HepG2 (cell line): ENCODE measurements at places on chromosomes 2 and 18.

DNA sequence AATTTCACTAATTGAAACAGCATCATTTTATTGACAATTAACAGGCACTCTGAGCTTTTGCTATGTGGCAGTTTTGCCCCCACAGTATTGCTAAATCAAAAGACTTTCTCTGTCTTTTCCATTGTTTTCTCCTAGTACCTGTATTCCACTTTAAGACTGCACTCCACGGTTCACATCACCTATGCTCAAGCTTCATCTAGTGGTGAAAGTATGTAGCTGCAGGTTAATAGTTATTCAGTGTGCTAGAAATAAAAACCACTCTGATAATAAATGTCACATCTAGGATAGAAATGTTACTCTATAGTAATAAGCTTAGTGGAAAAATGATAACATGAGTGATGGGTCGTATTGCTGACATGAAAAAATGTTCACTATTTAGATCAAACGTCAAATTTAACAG, 24.6 kb downstream of the ARL6IP6 start:
- peak; percentile 46 for DNase-seq

GRCh38 chr2:165287094-165287778, 48.0 kb downstream of the SCN2A start:
- DNase-seq, result no peak

GRCh38 chr2:140657657-140658056, 1473.2 kb downstream of the LRP1B start:
- no peak for DNase-seq

DNA sequence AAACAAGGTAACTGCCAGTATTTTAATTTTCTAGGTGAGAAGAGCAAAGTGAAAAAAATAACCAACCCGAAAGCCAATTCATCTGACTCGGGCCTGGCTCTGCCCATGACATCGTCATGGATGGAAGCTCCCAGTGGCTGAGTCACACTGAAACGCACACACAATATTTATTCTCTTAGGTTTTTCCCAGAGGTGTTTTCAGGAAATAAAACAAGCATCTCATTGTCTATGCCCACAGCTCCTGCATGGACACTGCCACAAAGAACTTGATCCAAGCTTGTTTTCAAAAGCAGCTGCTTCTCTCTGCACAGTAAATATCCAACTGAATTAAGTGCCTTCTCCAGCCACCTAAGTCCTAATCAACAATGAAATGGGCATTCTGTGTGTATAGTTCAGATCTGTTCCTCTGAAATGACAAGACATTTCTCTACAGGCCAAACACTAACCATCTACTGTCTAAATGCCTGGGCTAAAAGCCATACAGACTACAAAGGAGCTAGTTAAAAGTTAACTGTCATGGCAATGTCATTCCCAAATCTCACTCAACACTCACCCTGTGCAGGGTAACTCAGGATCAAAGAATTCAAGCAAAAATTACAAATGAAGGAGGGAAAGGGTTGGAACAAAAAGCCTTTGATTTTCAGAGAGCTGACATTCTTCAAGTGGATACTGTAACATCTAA, 62.9 kb downstream of the RPL31 start:
- peak; percentile 98 for DNase-seq

- DNase-seq, result no peak
Measured at GRCh38 chr18:49177071-49177470, 226.3 kb upstream of the SMAD7 start.

GRCh38 chr2:181770150-181770549, 89.8 kb upstream of the NEUROD1 start:
- no peak for DNase-seq

GRCh38 chr18:56988022-56988421, 158.9 kb upstream of the BOD1L2 start:
- DNase-seq, result no peak

DNA sequence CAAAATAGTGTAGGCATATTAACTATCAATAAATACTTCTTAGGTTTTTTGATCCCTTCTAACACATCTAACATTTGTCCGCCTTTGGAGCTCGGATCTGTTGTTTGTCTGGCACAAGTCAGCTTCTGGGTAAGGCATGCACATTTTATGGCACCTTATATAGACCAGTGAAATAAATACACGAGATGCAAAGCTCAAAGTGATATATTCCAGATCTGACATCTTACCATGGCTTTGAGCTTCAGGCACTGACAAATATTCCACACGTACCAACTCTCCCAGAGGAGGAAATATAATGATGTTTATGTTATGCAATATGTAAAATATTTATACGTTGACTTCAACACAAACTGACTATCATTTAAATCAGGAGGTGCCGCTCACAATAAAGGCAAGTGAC, 430.1 kb upstream of the SMIM21 start:
- no peak for DNase-seq

DNA sequence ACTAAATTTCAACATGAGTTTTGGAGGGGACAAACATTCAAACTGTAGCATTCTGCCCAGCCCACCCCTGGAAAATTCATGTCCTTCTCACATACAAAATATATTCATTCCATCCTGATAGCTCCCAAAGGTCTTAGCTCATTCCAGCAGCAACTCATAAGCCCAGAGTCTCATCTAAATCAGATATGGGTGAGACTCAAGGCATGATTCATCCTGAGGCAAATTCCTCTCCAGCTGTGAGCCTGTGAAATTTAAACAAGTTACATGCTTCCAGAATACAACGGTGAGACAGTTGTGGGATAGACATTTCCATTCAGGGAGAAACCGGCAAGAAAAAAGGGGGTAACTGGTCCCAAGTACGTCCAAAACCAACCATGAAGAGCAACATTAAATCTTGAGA, 43.5 kb upstream of the FAHD2A start:
- DNase-seq, result no peak

DNA sequence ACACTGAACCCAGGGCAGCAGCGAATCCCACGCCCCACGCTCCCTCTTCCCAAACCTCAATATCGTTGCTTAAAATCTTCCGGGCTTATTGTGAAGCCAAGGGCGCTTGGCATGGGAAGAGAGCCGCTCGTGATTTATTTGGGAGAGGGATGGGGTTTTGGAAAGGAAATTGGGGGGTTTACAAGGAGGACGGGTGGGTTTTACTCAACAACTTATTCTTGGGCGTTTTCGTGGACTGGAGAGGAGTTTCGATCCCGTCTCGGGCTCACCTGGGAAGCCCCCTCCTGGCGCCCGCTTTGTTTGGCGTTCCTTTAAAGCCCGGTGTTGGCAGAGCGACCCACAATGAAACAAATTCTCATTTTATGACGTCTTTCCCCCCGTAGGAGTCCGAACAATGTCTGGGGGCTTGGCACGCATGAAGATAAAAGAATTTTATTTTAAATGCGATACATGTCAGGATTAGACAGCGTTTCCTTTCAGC, 135.3 kb downstream of the INSIG2 start:
- DNase-seq, result no peak

- no peak for DNase-seq
Measured at GRCh38 chr2:51903728-51904127, 871.8 kb upstream of the NRXN1 start.

DNA sequence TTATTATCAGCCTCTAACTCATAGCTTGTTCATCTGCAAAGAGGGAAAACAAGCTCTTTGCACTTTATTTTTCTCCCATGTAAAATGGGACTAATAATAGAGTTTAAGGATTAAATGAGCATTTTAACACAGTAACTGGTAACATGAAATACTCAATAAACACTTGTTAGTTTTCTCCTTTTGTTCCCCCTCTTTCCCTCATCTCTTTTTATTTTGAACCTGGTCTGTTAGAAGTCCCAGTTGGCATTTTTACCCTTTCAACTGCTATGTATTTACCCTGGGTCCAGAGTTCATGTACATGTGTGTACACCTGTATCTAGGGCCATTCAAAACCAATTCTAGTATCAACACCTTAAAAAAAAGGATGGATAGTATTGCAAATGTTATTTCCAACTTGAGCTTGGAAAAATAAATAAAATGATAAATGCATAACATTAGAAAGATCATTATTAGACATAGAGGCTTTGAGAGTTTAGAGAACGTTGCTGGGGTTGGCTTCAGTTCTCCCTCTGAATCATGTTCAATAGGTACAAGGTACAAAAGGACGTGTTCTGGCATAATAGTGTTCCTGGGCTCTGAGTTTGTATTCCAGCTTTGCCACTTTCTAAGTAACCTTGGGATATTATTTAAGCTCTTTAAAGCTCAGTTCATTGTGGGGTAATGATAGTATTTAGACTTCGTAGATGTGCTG, 5.2 kb upstream of the VPS54 start:
- DNase-seq, result peak; percentile 94

DNA sequence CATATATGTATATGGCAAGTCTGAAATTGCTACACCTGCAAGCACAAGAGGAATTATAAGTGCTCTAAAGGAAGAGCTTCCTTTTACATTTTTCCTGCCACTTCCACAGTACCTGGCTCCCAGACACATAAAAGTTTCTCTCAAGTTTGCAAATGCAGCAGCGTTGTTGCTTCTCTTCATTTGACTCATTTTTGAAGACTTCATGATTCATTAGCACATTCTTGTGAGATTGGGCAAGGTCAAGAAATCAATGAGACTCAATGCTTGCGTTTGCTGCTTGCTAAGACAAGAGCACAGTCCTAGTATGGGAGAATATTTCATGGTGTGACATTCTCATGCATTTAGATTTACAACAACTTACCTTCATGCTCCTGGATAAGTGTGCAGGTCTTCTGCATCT, 42.6 kb upstream of the PDCL3 start:
- no peak for DNase-seq

- no peak for DNase-seq
Measured at GRCh38 chr2:67394734-67395133, 2.4 kb upstream of the ETAA1 start.

DNA sequence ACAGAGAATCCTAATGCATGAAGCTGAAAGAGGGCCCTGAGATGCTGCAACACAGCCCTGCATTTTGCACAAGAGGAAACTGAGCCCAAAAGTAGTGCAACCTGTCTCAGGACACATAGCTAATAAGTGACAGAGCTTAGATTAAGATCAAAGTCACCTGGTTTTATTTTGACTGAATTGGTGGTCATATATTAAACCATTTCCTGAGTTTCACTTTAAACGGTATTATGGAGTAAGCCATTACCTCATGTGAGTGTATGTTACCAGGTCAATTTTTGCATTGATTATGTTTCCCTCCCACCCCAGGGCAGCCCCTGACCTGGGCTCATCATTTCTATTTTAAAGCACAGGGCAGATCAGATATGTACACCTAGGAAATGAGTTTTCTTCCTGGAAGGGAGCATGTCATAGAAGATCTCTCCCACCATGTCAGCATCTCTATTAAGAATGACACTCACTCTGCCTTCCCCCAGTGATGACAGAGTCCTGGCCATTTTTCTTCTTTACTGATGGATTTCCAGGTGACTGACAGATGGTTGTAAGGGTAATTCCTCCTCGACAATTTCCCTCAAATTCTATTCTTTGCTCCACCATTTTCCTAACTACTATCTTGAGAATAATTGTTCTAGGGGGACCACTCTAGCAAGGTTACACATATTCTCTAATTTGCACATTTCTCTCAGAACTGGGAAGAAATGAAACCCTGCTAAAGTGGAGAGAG, 441.3 kb upstream of the SLC14A2 start:
- DNase-seq, result no peak

DNA sequence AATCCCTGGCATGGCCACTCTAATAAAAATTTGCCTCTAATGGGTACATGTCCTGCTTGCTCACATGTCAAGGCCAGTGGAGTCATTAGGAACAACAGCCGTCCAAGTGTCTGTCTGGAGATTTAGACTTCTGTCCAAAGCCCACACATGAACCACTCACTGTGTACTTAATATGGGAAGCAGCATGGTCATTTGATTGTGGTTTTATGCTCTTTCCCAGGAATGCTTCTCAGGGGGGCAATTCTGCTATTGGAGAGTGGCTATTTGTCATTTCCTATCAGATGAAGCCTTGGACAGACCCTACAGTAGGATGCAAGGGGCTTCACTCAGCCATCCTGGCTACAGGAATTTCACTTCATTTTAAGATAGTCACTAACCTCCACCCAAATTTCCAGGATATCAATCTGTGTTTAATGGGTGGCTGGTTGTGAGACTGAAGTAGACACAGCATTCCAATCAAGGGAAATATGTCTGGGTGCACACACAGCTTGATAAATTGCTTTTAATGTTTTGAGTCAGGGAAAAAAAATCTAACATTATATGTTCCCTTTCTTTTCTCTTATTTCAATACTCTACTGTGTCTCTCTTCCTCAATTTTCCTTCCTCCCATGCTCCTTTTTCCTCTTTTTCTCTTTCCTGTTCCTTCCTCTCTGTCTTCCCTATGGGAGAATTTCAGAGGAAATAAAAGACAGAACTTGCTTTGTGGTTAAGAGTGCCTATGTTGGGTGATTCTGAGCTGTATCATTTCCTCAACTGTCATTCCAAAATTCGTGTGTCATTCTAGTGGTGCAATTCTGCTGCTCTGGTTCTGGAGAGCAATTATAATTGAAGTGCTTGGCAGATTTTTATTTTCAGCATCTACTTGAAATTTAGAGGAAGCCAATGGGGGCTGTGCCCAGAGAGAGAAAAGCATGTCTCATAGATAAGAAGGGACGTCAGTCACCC, 320.1 kb downstream of the OSR1 start:
- no peak for DNase-seq

DNA sequence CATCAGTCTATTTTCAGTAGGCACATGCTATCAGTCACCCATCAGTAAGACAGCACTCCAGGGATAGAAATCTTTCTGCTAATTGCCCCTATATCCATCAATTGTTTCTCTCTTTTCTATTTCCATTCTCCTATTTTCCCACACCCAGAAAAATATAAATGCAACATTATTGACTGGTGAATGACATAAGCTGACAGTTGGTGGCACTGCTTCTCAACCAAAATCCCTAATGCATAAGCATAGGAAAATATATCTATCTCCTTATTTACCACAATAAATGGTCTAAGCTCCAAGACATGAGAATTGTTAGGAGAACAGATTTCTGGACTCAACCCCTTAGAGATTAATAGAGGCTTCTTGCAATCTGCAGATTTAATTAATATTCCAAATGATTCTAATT, 64.0 kb upstream of the REG3A start:
- DNase-seq, result no peak

DNA sequence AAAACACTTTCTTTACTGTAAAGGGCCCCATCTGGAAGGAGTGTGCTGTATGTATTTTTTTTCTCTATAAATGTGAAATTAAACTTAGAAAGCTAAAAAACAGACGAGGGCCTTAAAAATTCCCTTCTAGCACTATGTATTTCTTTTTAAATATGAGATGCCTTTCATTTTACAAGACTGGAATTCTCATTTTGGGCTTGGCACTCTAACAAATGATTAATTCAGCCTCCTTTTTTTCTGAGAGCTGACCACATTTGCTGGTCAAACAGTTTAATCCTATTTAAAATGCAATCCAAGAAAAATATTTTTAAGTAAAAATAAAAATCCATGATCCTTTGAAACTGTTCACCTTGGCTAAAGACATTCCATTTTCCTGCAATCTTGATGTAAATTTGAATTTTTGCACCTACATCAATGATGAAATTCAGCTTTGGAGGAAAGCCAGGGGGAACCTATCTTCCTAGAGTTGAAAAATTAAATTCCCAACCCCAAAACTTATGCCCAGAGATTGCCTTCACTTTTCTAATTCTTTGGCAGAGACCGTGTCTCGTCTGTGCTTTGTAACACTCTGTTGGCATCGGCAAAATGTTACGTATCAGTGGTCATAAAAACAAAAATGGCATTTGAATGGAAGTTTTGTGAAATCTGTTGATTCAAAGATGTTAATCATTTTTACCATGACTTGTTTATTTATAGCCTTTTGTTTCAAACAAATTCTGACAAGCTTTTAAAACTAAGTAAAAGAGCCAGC, 284.5 kb downstream of the ZNF521 start:
- no peak for DNase-seq

- DNase-seq, result no peak
Measured at GRCh38 chr2:161713706-161714105, 89.5 kb downstream of the SLC4A10 start.

- DNase-seq, result no peak
Measured at GRCh38 chr2:5691221-5691984, 781 bp upstream of the SOX11 start.

GRCh38 chr18:68148863-68149262, 566.0 kb downstream of the TMX3 start:
- DNase-seq, result no peak
